Esophagus squamous epithelium (tissue), 5 donors: ENCODE measurements at places on chromosomes 2 and 18.

DNA sequence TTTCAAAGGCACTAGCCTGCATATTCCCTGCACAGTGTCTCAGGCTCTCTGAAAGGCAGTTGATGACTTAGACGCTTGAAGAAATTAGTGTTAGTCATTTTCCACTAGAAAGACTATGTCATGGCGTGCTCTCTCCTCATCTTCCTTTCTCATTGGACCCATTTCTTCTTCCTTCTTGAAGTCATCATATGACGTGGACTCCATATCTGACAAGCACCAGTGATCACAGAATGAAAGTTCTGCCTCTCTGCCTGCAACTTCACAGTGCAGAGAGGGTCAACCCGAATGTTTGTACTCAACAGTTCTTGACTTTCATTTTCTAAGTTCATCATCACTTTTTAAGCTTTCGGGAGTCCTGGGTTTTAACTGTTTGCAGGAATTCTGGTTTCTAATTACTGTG is 63.7 kb upstream of the CYRIA start:
- no peaks in the 10 kb centered on the region for H3K36me3 ChIP-seq
- DNase-seq = no peak
- no peak overlapping the region for H3K27ac ChIP-seq
- no peak overlapping the region for H3K4me3 ChIP-seq
- H3K27me3 ChIP-seq = no peaks in the 10 kb centered on the region
- H3K4me1 ChIP-seq = no peaks in the 10 kb centered on the region

GRCh38 chr18:77148289-77148688 is 15.7 kb upstream of the MBP start:
- no peaks in the 10 kb centered on the region for H3K4me1 ChIP-seq
- DNase-seq = no peak
- no peaks in the 10 kb centered on the region for H3K36me3 ChIP-seq
- no peaks in the 10 kb centered on the region for H3K27me3 ChIP-seq
- H3K27ac ChIP-seq = no peak overlapping the region
- H3K4me3 ChIP-seq = no peak overlapping the region

DNA sequence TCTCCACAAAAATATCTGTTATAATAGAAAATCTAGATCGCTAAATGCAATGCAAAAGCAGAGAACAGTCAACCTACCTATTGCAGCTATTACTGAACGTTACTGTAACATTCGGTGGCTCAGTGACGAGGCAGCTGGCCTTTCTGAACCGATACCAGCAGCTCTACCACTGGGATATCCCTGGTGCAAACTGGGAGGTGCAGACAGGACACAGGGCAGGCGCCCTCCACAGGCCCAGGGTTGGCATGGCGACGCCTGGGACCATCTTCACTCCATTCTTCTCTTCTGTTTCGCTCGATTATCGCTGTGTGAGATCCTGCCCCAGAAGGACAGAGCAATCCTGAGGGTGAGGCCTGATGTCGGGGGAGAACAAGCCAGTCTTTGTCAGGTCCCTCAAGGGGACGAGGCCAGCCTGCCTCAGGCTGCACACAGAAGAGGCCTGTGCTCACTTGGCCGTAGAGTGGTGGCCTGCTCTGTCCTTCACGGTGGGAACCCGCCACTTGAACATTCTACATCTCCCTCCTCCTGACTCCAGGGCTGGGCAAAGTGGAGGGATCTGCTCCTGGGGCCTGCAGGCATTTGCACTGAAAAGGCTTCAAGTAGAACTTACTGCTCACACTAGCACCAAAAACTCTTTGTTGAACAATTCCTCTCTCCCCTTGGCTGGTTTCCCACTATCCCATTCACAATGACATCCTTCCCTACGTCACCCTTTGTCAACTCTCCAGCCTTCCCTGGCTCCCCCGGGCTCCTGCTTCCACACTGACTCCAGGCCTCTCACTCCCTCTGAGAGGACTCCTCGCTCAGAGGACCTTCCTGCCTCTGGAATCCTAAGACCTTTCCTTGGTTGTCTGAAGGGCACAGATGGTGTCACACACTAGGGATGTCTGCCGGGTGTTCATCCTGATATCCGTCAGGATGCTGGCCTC is 49.7 kb downstream of the CYRIA start:
- H3K27ac ChIP-seq = peak overlapping the region; percentile 11
- no peak for DNase-seq
- H3K4me3 ChIP-seq = no peak overlapping the region
- peaks cover 6% of the 10 kb centered on the region for H3K4me1 ChIP-seq
- no peaks in the 10 kb centered on the region for H3K36me3 ChIP-seq

GRCh38 chr2:106653465-106653864 is 166.3 kb downstream of the CD8B2 start:
- H3K27ac ChIP-seq = no peak overlapping the region
- H3K27me3 ChIP-seq = no peaks in the 10 kb centered on the region
- no peaks in the 10 kb centered on the region for H3K36me3 ChIP-seq
- H3K4me1 ChIP-seq = no peaks in the 10 kb centered on the region

DNA sequence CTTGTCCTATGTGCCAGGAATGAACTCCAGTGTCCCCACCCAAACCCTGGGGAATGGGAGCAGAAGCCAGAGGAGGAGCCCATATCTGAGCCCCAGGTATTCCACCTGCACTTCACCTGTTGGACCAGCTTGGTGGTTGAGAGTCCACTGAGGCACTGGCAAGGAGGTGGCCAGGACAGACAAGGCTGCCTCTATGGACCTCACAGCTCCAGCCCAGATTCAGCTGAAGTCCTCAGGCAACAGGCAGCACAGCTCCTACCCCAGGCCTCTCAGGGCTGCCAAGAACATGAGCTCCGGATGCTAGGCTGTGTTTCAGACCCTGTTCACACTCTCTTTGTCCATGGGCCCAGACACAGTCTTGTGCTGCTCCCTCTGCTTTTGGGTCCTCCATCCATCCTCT is 2.9 kb upstream of the IL1F10 start:
- H3K27me3 ChIP-seq = no peaks in the 10 kb centered on the region
- DNase-seq = no peak
- H3K4me1 ChIP-seq = peaks cover 17% of the 10 kb centered on the region

GRCh38 chr2:48527226-48527885 is 2.6 kb upstream of the STON1 start:
- no peak overlapping the region for H3K4me3 ChIP-seq
- peaks cover 6% of the 10 kb centered on the region for H3K36me3 ChIP-seq
- no peaks in the 10 kb centered on the region for H3K27me3 ChIP-seq
- H3K27ac ChIP-seq = peak overlapping the region; percentile 89
- peaks cover 12% of the 10 kb centered on the region for H3K4me1 ChIP-seq
- DNase-seq = no peak

DNA sequence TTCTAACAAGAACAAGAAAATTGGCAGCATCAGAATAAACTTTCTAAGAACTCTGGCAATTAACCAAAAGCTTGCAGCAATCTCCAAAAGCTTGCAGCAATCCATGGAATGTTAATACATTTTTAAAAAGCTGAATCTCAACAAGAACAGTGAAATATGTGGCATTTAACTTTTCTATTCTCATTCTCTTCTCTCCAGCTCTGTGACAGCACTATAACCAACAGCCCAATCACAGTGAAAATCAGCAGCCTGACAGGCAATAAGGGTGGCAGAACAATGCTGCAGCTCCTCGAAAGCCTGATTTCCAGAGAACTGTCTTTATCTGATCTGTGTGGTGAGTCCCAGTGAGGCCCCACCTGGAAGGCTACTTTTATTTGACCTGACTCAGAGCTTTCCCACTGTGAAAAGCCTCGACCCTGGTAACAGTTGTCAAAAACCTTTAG is 60.0 kb downstream of the TMEM131 start:
- no peak overlapping the region for H3K4me3 ChIP-seq
- no peak overlapping the region for H3K27ac ChIP-seq
- DNase-seq = no peak
- no peaks in the 10 kb centered on the region for H3K36me3 ChIP-seq
- H3K4me1 ChIP-seq = peaks cover 13% of the 10 kb centered on the region

- no peak overlapping the region for H3K4me3 ChIP-seq
- H3K27ac ChIP-seq = peak overlapping the region; percentile 57
- DNase-seq = no peak
- peaks cover 20% of the 10 kb centered on the region for H3K4me1 ChIP-seq
Observed at GRCh38 chr2:127067620-127068350, 39.2 kb downstream of the BIN1 start.

GRCh38 chr2:59223742-59224141 is 982.6 kb upstream of the FANCL start:
- DNase-seq = no peak
- no peak overlapping the region for H3K27ac ChIP-seq
- H3K4me1 ChIP-seq = no peaks in the 10 kb centered on the region
- no peak overlapping the region for H3K4me3 ChIP-seq
- H3K27me3 ChIP-seq = no peaks in the 10 kb centered on the region
- H3K36me3 ChIP-seq = no peaks in the 10 kb centered on the region

DNA sequence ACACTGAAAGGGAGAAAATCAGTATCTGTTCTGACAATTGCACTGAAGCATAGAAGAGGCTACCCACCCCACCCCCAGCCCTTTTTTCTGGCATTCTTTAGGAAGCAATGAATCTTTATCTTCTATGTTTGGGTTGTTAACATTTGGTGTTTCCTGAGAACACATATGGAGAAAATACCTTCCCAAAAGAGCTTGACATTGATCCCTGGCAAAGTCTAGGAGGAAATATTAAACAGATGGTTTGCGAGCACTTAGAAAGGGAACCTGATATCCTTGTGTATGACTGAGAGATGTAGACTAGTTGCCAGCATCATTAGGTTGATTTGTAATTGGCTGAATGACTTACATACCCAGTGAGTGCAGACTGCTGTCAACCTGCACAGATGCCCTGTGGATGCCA is 42.9 kb downstream of the DOK1 start:
- no peaks in the 10 kb centered on the region for H3K4me1 ChIP-seq
- no peak for DNase-seq

DNA sequence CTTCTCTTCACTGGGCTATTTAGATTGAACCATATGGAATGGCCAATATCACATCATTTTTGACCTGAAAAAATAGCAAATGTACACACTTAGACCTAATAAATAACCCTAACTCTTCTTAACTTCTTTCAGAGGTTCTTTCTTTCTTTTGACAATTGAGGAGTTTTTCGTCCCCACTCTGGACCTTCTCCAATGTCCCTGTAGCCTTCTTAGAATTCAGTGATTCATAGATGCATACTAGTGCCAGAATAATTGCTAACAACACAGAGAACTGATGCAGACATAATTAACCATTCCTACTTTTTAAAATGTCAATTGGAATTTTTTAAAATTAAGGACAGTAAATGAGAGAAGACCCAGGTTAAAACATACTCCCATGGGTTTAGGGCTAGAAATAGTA is 20.0 kb downstream of the DAPL1 start:
- no peak for DNase-seq
- no peaks in the 10 kb centered on the region for H3K27me3 ChIP-seq
- H3K36me3 ChIP-seq = no peaks in the 10 kb centered on the region
- peak overlapping the region; percentile 9 for H3K27ac ChIP-seq
- H3K4me1 ChIP-seq = no peaks in the 10 kb centered on the region

GRCh38 chr18:63318889-63319382 is 633 bp downstream of the BCL2 start:
- H3K4me3 ChIP-seq = peak overlapping the region; percentile 59
- H3K27ac ChIP-seq = peak overlapping the region; percentile 84
- H3K4me1 ChIP-seq = peaks cover 11% of the 10 kb centered on the region
- DNase-seq = no peak

DNA sequence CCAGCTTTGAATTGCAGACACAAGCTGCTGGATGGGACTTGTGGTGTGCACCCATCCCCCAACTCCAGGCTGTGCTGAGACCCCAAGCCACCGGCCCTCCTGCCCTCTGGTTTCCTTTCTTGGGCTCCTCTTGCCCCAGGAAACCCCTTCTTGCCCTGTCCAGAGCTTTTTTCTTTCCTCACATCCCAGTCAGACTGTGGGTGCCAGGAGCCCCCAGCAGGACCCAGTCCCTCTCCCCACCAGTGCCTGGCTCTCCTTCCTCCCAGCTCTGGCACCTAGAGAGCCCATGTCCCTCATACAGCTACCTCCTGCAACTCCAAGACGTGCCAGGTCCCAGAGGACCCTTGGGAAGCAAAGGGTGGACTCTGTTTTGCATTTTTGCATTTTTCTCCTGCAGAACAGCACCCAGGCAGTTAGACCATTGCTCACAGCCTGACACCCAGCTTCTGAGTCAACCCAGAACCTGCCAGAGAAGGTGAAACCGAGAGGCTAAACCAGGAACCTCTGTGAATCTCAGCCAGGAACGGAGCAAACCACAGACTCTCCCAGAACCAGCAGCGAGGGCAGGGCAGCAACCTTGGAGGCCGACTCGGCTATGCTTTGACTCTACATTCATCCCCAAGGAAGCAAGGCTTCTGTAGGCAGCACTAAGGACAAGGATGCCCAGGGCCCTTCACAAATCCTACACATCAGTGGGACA is 221.1 kb downstream of the ANAPC1 start:
- H3K4me1 ChIP-seq = peaks cover 24% of the 10 kb centered on the region
- H3K4me3 ChIP-seq = no peak overlapping the region

DNA sequence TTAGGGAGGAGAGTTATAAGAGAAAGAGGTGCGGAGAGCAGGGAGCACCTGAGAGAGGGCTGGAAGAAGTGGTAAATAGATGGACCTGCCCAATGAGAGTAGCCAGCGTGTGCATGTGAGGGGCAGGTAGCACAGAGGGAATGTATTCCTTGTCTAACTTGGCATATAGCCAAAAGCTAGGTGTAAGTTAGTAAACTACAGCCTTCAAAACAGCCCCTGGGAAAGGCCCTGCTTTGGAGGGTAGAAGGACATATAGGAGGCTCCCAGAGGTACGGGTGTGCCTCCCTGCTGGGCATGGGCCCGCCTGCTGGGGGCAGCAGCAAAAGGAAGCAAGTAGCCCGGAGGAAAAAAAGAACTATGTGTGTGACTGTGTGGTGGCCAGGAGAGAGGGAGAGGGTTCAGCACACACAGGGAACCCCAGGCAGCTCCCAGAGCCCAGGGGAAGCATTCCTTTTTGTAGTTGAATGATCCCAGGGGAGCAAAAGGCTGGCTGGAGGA is 48.0 kb downstream of the TCF7L1 start:
- H3K27ac ChIP-seq = no peak overlapping the region
- DNase-seq = no peak
- peaks cover 11% of the 10 kb centered on the region for H3K4me1 ChIP-seq
- no peak overlapping the region for H3K4me3 ChIP-seq
- H3K27me3 ChIP-seq = no peaks in the 10 kb centered on the region
- no peaks in the 10 kb centered on the region for H3K36me3 ChIP-seq

DNA sequence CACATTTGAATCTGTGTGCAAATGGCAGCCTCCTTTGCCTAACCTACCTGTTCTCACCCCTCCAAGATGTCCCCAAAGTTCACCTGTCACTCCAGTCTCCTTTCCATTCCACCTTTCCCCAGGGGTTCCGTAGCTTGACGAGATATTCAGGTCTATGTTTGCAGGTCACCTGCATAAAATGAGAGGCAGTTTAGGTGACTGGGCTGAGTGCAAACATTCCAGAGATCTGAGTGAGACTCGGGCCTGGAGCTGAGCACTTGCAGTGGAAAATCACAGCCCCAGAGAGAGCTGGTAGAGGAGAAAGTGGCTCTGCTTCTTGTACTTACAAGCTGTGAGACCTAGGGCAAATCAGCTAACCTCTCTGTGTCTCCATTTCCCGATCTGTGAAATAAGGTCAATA is 20.1 kb downstream of the CAPN14 start:
- no peaks in the 10 kb centered on the region for H3K27me3 ChIP-seq
- H3K36me3 ChIP-seq = no peaks in the 10 kb centered on the region
- peak overlapping the region; percentile 49 for H3K27ac ChIP-seq
- H3K4me1 ChIP-seq = no peaks in the 10 kb centered on the region
- H3K4me3 ChIP-seq = no peak overlapping the region
